ENCODE measurements at places on chromosomes 12 and 14.

- DNase-seq, result no peak
These were observed 896.4 kb downstream of the BCL11B start for GRCh38 chr14:98375566-98375965.

DNA sequence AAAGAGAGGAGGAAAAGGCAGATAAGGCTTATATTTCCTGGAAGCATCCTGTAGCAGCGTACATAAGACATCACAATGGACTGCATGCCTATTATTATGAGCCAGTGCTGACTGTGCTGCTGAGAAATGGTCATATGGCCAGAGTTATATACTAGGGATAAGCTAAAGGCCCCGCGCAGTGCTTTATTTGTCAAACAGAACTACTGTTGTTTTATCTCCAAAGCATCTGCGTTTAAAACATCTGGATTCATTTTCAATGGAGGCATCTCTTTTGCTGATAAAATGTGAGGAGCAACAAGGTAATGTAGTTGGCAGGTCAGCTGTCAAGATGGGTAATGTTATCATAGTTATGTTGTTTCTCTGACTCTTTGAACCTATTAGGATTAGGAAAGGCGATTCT is 28.0 kb upstream of the LMNTD1 start:
- no peak for DNase-seq

- no peak for DNase-seq
These were observed 275.2 kb upstream of the GARIN6 start for GRCh38 chr12:99372257-99372920.

DNA sequence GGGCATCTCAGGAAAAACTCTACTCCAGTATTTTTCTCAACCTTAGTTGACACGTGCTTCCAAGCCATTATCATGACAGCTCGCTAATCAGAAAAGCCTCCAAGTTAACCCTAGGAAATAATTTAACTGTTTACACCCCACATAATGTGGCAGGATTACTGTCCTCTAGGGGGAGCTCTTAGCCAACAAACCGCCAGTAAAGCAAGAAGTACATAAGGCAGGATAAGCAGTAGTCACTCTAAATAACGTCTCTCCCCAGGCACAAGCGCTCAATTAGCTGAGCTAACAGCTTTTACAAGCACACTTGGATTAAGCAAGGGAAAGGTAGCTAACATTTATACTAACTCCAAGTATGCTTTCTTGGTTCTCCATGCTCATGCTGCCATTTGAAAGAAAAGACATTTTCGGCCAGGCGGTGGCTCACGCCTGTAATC is 22.8 kb downstream of the APOBEC1 start:
- no peak for DNase-seq

DNA sequence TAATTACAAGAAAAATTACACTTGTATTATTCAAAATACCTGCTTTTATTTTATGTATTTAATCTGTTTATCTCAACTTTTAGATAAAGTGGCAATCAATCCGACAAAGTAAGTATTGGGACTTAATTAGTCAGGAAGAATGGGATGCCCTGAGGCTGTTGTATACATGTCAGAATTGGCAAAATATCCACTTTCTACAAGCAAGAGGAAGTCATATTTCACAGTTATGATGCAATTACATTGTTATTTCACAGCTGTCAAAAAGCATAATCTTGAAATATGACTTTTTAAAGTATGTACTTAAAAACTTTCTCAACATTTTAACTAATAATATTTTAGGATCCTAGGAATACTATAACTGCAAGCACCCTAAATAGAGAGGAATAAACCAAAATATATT is 357.1 kb upstream of the MGAT4C start:
- DNase-seq, result no peak

- no peak for DNase-seq
These were observed 144.0 kb downstream of the PPFIA2 start for GRCh38 chr12:81615026-81615588.

GRCh38 chr12:8065991-8066594 is at the start of gene C3AR1:
TSS of gene C3AR1 (minus strand) at chr12:8066359. CDS start at chr12:8060185, 6,174 bp downstream.
- no peak for DNase-seq

GRCh38 chr12:27652174-27652763 is 44.0 kb upstream of the REP15 start:
- DNase-seq, result no peak

DNA sequence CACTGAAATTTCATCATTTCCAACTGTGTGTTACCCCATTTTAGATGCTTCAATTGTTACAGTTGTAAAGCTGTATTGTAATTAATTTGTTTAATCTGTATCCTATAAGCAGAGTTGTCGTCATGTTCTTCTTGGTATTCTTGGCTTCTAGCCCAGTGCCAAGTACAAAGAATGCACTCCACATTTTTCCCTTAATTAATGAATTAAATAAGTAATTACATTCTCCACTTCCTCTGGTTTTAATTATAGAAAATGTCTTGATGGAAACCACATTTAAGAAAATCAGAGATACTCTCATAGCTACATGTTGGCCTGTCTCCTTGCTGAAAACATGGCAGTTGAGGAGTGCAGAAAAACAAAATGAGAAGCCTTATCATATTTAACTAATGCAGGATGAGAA is 746 bp downstream of the DNAI7 start:
- no peak for DNase-seq

DNA sequence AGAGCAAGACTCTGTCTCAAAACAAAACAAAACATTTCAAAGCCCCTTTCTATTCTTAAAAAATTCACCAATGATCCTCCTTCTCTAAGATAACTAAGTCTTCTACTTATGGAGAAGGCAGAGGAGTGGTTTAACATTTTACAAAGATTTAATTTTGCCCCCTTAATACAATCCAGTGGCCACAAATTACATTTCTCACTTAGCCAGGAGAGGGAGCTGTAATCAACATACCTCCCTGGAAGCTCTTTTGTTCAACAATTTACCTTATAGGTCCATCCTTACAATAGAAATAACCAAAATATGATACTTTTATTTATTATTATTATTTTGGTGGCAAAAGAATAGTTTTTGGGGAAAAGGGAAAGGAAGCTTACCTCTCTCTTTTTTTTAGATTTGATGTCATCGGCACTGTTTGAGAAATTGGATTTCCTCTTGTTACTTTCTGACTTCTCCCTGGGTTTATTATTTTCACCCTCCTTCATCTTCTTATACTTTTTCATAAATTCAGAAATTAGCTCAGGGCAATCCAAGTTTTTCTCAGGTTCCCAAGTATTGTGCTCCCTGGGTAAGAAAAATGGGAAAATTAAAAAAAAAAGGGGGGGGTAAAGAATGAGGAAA is 28.1 kb downstream of the CBX5 start:
- DNase-seq, result no peak

DNA sequence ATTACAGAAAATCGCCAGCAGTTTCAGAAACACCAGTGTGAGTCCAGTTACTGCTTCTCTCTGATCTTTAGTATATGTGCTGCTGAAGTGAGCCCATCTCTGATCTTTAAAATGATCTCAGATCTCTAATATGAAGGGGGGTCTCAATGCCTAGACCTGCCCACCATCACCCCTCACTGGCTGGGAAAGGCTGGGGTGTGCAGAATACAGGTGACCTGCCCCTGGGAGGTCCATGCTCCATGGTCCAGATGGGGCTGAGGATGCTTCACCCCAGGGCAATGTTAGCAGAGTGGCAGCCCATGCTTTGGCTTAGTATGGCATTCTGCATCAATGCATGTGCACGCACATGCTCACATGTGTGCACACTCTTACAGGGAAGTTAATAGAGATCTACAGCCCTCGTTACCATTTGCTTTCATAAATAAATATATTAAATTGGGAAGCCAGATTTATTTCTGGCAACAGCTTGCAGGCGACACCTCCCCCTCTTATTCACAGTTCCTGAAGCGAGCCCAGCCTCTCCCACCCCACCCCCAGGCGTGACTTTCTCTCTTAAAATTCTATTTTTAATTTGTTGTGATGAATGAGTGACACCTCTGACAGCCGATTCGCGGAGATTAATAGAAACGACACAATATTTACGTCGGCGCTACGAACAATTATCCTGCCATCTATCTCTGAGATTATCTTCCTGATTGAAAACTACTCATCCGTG is 104.7 kb upstream of the ESRRB start:
- no peak for DNase-seq

DNA sequence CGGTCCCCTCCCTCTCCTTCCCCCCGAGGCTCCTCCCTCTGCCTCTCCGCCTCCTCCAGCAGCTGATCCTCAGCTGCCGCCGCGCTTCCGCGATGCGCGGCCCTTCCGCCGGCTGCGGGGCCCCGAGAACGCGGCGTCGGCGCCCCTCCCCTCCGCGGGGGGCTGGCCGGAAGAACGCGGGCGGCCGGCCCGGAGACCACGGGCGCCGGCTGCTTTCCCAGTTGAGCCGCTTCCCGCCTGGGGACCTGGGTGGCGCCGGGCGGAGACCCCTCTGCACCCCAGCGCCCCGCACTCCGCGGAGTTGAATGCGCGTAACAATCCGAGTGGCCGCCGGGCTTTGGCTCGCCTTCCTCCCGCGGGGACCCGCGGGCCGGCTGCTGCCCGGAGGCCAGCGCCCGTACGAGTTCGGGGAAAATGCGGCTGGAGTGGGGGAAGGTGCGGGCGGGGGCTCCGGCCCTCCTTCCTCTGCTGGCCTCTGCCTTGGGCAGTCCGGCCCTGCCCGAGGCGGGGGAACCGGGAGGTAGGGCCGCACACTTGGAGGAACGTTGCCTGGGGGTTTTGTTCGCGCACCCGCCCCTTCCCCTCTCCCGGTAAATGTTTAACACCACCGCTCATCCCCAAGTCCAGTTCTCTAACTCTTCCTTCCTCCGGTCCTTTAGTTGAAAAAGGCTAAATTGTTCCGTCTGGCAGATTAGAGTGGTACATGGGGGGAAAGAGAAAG is 393 bp upstream of the DCAF5 start:
- DNase-seq, result no peak

GRCh38 chr12:132071830-132072384 is 72.2 kb downstream of the DDX51 start:
- DNase-seq, result no peak

DNA sequence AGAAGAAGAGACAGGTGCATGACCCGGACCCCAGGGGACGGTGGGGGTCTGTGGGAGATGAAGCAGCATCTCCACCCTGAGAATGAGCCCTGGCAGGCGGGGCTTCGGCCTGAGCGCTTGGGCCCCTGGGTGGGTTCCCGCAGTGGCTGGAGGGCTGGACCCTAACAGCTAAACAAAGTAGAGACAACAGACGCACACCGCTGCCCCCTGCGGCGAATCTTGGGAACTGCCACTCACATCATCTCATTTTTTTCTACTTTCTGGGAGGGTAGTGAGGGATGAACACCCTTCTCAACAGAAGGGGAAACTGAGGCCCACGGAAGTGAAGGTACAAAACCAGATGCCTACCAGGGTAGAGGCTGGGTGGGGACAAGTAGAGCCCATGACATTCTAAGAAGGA is 104.7 kb downstream of the RFLNA start:
- DNase-seq, result no peak

- no peak for DNase-seq
These were observed 15.9 kb upstream of the KRT83 start for GRCh38 chr12:52337054-52337453.

DNA sequence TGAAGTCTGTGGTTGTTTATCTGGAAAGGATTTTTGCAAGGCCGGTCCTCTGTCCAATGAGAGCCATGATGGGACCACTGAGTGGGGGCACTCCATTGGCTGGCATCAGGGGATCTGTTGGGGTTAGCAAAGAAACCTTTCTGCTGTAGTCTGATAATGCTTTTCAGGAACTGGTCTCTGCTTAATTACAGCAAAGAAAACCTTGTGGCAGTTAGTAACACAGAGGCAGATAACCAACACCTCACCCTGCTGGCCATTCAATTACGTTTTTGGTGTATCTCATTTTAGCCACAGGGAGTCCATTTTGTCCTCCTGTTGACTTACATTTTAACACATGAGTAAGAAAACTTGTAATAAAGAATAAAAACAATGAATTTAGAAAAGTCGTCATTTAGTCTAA is 629.3 kb upstream of the MDGA2 start:
- DNase-seq, result no peak

GRCh38 chr14:54354096-54354495 is 42.7 kb upstream of the CDKN3 start:
- DNase-seq, result no peak

DNA sequence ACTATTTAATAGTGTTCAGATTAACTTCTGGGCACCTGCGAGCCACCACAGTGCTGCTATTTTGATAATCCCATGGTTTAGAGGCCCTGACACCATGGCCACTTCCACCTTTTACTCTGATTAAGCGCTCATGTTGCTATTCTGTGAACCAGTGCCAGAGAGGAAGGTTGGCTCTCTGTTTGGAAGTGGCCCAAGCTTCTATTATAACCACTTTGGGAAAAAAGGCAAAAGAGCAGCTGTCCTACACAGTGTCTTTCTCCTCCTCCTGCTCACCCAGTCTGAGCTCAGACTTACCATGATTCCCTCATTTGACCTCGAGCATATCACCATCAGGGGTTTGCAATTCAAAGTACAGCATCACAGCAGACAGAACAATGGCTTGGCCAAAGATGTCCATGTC is 23.3 kb downstream of the DYRK2 start:
- no peak for DNase-seq

DNA sequence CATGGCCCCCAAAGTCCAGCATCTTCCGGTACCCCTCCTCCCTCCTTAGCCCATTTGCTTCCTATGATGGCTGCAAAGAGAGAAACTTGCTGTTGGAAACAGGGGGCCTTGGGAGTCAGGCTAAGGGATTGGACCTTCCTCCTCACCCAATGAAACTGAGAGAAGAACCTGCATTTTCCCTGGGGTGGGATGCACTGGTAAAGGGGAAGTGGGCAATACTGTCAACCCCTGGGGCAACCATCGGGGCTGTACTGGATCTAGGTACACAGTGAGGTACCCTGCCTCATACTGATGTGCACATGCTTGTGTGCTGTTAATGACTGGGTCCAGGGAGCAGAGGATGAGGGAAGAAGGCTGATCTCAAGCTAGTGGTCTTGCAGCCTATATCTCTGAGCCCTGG is 11.0 kb upstream of the JPH4 start:
- no peak for DNase-seq

DNA sequence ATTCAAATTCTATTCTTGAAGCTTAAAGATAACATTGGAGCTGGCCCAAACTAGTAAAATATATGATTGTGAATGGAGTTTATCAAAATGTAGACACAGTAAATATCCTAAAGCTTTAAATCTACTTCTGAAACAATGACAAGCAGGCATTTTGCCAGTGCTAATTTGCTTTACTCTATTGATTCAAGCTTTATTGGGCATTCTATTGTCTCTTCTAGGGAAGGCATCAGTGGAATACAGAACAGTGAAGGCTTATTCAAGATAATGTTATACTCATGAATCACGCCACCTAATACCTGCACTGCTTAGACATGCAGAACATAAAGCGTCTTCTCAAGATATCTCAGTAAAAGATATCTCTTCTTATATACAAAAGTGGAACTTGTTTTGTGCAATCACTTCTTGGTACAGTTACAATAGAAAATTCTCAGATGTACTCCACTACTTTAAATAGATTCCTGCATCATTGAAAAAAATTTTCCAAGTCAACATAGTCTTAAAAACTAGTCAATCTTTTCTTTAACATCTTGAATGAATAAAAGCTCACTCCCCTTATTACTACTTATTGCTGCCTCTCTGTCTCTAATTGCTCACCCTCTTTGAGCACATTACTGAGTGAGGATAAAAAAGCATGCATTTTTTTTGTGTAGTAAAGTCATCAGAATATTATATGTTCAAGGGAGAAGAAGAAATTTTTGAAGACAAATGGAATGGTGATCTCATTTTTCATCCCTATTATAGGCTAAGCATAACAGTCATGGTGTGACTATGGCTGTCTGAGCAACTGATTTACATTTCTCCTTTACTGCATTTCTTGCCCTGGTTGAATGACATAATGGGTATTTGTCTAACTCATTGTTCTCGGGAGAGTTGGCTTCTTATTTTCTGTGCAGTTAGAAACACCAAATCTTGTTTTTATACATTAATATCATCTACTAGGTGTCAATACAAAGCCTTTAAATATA is 98.0 kb upstream of the E2F7 start:
- DNase-seq, result no peak
